ENCODE measurements at places on chromosomes 7 and 10. TPM values are rescaled to one million over a fixed set of nuclear protein-coding genes. Genes with fewer than 3 reads are reported as not detected.
A peak's percentile ranks its signal among the peaks of the same experiment; 100 is the strongest.

RELN gene
- 0.97 TPM for total RNA-seq

C10orf53 gene
- not detected for total RNA-seq

PDK4 gene
- 1.5 TPM for total RNA-seq

RHOBTB1 gene
- 16.2 TPM for total RNA-seq

PLXNA4 gene
- 0.89 TPM for total RNA-seq

TBATA gene
- not detected for total RNA-seq

CABCOCO1 gene
- total RNA-seq: 0.25 TPM

CLCN1 gene
- total RNA-seq: not detected

C10orf105 gene
- total RNA-seq: not detected

CHST12 gene
- 10.6 TPM for total RNA-seq

GPR146 gene
- total RNA-seq: 10.2 TPM

GPC2 gene
- total RNA-seq: 0.22 TPM

CYP26C1 gene
- not detected for total RNA-seq

GRCh38 chr7:98826811-98827231 is 43.0 kb downstream of the TMEM130 start:
- H3K4me3 ChIP-seq: no peak overlapping the region
- peak; percentile 49 for DNase-seq
- peaks cover 9% of the 10 kb centered on the region for H3K4me1 ChIP-seq
- peaks cover 30% of the 10 kb centered on the region for H3K27me3 ChIP-seq
- H3K36me3 ChIP-seq: no peaks in the 10 kb centered on the region
- no peak overlapping the region for H3K27ac ChIP-seq

GRCh38 chr7:130491841-130492522 is at the start of gene MEST:
Gene MEST (plus strand): TSS chr7:130492085. CDS start chr7:130492314, 229 bp downstream.
- H3K27me3 ChIP-seq: no peaks in the 10 kb centered on the region
- H3K27ac ChIP-seq: no peak within 1 kb of the TSS
- H3K4me1 ChIP-seq: no peaks in the 10 kb centered on the region
- peak within 1 kb of the TSS; percentile 63 for H3K4me3 ChIP-seq

DNA sequence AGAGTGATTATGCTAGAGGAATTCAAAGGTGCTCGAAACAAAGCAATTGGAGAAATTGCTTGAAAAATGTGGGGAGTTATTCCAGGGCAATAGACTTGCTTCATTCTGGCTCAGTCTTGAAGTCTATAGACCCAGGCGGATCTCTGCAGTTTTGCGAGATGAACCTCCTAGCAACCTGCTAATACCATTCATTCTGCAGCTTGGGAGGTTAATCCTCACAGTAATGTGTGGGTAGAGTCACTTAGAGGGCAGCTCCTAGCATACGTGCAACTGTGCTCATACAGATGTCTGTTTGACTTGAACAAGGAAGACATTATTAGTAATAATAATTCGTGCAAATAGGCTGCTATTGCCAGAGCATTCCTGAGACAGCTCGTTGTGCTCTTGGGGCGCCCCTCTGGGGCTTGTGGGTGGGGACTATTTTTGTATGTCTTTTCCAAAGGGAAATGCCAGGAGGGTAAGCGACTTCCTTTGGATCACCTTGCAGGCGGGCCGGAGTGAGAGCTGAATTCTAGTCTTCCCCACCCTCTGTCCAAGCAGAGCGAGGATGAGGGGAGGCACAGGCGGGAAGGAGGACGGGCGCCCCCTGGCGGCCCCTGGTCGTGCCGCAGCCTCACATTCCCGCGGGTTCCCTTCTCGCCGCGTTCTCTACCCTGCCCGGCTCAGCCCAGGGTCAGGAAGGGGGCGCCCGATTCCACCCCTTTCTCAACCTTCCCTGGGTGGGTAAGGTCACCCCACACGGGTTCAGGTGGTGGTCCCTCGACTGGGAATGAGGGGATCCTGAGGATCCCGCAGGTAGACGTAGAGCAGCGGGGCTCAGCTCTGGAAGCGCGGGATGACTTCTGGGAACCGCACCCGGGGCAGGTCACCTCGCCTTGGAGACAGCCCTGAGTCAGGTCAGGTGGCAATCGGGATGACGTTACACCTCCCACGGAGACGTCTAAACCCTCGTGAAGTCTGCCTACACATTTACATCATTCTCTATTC is 241.5 kb downstream of the PHTF2 start:
- no peaks in the 10 kb centered on the region for H3K36me3 ChIP-seq
- H3K27ac ChIP-seq: no peak overlapping the region
- H3K27me3 ChIP-seq: no peaks in the 10 kb centered on the region
- no peak overlapping the region for H3K4me3 ChIP-seq

GRCh38 chr7:80187279-80187678 is 52.6 kb downstream of the GNAI1 start:
- H3K4me3 ChIP-seq: no peak overlapping the region
- no peak overlapping the region for H3K27ac ChIP-seq
- no peak for DNase-seq
- H3K36me3 ChIP-seq: no peaks in the 10 kb centered on the region

DNA sequence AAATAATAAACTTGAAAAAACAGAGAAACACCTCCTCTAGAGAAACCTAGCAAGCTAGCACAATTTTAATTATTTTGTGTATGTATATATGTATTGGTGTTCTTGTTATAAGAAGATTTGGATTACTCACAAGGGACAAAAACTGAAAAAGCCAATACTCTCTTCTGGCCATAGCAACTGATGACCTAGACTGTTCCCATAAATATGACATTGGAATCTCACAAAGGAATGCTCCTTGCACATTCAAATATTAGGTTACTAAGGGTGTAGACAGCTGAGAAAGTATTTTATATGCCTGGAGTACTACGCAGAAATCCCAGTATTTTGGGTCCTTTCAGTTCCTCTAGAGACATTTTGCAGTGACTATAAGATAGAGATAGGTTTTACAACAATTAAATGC is 279.4 kb downstream of the FZD1 start:
- no peaks in the 10 kb centered on the region for H3K36me3 ChIP-seq
- no peak overlapping the region for H3K27ac ChIP-seq
- no peaks in the 10 kb centered on the region for H3K4me1 ChIP-seq
- no peak overlapping the region for H3K4me3 ChIP-seq
- H3K27me3 ChIP-seq: peaks cover 6% of the 10 kb centered on the region
- DNase-seq: no peak

DNA sequence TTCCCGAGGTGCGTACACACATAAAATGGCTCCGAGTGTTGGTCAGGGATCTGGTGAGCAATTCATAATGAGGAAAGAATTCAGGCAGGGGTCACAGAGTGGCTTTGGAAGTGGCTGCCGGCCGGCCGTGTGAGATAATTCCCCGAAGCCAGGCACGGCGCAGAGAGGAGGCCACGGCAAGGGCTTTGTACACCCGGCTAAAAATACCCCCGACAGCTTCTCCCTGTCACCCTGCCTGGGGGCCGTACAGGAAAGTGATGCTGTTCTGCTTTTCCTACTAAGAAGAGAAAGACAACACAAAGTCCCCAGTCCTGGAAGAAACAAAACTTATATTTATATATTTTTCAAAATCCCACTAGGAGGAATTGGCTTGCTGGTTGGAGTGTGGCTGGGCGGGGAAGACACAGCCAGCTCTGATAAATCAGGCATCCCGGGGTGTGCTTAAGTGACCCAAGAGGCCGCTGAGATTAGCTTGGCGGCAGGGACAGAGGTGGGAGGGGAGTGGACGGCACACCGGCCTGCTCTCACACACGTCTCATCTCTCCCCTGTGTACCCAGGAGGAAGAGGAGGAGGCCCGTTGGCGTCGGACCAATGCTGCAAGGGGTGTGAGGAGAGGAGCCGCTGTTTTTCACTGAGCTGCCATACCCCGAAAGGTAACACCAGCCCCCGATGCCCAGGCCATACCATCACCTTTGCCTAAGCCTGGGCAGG is 70.5 kb downstream of the ZMIZ1 start:
- H3K4me3 ChIP-seq: no peak overlapping the region
- peak overlapping the region; percentile 92 for H3K27ac ChIP-seq
- peak; percentile 70 for DNase-seq
- no peaks in the 10 kb centered on the region for H3K27me3 ChIP-seq
- H3K4me1 ChIP-seq: peaks cover 39% of the 10 kb centered on the region

DNA sequence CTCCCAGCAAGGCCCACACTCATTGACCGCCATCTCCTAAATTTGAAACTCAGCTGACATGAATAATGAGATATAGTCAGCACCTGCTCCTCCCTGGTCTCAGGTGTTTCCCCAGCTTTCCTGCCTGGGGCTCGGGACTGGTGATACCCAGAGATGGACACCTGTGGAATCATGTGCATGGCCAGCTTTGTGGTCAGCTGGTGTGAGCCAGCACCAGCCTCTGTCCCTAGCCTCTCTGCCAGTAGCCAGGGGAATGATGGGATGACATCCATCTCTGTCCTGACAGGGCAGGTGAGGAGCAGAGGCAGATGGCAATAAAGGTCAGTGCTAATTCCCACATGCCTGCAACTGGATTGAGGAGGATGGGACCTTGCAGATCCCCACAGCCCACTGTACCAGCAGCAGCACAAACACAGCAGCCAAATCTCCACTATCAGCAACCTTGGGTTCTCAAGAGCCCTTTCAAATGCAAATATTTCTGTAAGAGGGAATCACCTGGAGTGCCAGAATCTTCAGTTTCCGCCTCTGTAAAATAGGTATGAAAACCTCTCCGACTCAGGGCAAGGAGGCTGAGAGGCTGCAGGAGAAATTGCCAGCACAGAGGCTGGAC is 329.2 kb upstream of the ZMIZ1 start:
- H3K4me1 ChIP-seq: no peaks in the 10 kb centered on the region
- no peak overlapping the region for H3K4me3 ChIP-seq
- no peak for DNase-seq
- H3K27me3 ChIP-seq: peaks cover 16% of the 10 kb centered on the region
